Psoas muscle (tissue), 8 donors: ENCODE measurements at places on chromosomes 4 and X. TPM values are rescaled to one million over a fixed set of nuclear protein-coding genes. Genes with fewer than 3 reads are reported as not detected.

YY2 gene
- polyA plus RNA-seq, result 1.9 TPM

GRCh38 chrX:72576141-72576894 lies 3.7 kb upstream of the HDAC8 start:
- no peak for DNase-seq

DNA sequence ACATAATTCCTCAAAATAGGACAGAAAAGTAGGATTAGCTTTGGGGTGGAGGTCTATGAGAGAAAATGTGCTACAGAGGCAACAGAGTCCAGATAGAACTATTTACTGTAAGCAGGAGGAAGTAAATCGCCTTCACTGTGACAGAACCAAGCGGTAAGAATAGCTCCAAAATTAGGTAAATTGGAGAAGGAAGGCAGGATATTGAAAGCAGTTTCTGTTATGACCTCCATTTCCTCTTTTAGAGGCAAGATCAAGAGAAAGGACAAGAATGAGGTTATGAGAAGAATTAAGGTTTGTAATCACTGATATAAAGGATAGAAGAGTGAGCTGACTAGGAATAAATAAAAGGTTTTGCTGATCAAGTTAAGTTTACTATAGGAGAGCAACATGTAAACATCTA lies 44.1 kb upstream of the NEUROG2 start:
- DNase-seq, result no peak

TRIM2 gene
- polyA plus RNA-seq, result 1.3 TPM

PIR gene
- 11.0 TPM for polyA plus RNA-seq

- no peak for DNase-seq
Measured at GRCh38 chr4:180314972-180315371, 1928.2 kb upstream of the TENM3 start.
